Fibroblast of skin of left biceps (primary cell): ENCODE measurements at places on chromosomes 12 and 14.

DNA sequence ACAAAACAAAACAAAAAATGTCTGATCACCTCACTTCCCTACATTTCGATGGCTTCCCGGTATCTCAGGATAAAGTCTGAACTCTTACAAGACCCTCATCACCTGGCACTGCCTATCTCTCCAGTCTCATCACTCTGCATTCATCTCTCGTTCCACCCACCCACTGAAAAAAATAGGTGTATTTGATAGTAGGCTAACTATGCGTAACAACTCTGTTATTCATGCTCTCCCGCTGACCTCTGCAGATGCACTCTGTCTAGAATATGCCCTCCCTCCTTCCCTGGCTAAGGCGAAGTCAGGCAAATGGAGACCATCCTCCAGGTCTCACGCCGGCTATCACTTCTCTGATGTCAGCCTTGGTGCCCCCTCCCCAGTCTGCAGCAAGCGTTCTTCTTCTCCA is 44.9 kb downstream of the EFCAB11 start:
- no peak for DNase-seq

DNA sequence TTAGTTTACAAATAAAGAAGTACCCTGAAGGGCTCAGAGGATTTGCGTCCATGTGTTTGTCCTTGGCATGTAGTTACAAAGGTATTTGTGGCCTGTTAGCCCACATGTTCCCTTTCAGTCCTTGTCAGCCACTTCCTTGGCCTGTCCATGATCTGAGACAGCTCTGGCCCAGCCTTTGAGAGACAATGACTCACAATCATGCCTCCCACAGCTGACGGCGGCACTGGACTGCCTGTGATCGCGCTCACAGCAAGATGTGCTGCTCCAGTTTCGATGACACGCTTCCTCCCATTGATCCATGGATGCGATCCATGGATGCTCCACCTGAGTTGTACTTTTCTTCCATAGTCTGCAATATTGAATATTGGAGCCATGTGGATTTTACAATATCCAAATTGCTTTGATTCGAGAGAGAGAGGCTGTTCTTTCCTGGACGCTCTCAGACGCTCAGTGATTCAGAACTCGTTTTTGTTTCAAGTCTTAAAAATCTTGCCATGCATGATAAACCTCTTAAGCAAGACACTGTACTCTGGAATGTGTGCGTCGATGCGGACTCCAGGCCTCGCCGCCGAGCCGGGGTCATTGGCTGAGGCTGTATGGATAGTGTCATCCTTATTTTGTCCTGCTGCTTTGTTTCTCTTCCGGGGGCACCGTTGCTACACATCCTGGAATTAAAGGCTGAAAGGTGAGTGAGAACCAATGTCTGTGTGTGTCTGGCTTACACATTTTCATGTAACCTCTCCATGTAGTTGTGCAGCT is 220.1 kb downstream of the GLT1D1 start:
- DNase-seq: no peak

DNA sequence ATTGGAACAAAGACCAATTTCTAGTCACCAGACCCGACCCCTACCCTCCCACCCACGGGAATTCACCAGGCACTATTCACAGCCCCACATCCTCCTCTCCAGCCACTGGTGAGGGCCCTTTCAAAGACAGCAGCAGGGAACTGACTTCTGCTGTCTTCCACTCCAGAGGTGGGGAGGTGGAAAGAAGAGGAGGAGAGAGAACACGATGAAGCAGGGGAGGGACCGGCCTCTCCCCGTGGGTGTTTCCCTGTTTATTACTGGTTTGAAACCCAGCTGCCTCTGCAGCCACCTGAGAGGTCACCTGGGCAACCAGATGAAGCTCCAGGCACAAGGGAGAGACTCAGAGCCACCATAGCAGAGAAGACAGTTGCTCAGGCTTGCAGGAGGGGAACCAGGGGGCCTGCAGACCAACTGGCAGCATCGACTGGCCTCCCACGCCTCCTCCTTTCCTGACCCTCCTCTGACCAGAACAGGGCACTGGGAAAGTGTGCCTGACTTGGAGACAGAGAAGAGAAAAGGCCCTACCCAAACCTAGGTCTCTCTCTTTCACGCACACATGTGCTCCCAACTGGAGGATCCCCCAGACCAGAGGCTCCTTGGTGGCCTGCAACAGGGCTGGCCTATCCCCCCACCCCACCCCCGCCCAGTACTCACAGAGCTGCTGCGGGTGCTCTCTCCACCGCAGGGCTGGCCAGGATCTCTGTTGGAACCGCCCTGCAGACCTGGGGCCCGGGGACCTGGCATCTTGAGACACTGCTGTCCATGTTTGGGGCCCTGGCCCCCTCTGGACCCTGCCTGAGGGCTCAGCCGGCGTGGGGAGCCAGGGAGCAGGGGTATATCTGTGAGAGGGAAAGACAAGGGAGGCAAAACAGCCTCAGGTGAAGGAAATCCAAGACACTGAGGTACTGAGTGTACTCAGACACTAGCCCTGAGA is 22.8 kb downstream of the ANO2 start:
- DNase-seq: no peak

DNA sequence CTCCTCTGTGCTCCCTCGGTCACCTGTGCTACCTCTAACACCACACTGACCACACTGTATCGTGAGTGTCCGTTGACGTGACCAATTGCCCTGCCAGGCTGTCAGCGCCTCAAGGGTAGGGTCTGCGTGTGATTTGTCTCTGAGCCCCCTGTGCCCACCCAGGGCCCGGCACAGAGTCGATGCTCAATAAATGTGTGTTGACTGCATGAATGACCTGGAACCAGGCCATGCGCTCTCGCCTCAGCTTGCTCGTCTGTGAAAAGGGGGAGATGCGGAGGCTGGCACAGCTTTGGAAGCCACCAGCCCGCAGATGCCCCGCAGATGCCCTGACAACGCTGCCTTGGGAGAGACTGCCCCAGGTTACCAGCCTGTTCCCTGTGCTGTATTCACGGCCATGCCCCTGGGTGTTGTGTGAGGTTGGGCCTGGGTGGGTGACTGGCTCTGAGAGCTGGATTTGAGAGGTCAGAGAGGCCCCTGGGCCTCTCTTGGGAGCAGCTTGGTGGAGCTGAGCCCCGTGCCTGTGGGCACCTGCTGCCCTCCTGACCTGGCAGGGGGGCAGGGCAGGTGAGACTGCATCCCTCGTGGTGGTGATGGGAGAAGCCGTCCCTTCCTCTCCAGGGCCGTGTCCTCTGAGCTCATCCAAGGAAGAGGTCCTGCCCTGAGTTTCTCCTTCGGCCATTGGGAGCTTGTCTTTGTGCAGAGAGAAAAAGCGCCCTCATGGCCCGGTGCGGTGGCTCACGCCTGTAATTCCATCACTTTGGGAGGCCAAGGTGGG is 43.2 kb downstream of the CYP46A1 start:
- DNase-seq: no peak

GRCh38 chr12:71666259-71666658 is 2.2 kb downstream of the THAP2 start:
- DNase-seq: no peak

GRCh38 chr12:117377758-117378157 is 16.3 kb upstream of the NOS1 start:
- DNase-seq: no peak

DNA sequence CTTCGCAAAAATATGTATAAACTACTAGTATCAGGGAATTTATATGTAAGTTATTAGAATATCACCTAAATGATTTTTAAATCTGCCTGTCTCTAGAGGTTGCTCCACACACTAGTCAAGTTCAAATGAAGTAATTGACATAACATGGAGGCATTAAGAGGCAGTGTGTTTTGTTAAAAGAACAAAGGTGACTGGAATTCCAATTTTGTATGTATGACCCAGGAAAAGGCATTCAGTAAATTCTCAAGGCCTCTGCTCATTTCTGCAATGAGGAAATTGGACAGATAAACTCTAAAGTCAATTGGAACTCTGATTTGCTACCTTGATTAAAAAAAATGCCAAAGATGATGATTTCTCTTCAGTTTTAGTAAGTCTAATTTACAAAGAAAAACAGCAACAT is 117.1 kb downstream of the NAV3 start:
- DNase-seq: no peak

DNA sequence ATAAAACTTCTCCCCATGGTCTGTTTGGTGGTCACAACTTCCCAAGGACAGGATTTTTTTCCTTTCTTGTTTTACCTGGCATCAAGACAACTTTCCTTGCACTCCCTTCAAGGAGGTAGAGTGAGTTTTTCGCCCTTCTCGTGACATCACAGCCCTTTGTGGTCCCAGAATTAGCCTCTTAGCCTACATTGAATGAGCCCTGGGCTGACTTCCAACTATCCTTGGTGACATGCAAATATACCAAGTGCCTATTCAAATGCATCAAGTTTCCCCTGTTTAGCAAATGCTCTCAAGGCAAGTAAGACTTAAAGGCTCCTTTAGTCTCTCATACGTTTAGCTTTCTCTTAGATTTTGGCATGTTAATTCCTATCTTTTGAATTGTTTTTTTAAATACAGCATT is 36.6 kb downstream of the TC2N start:
- no peak for DNase-seq

GRCh38 chr14:96634896-96635295 is 132.7 kb downstream of the PAPOLA start:
- DNase-seq: no peak

DNA sequence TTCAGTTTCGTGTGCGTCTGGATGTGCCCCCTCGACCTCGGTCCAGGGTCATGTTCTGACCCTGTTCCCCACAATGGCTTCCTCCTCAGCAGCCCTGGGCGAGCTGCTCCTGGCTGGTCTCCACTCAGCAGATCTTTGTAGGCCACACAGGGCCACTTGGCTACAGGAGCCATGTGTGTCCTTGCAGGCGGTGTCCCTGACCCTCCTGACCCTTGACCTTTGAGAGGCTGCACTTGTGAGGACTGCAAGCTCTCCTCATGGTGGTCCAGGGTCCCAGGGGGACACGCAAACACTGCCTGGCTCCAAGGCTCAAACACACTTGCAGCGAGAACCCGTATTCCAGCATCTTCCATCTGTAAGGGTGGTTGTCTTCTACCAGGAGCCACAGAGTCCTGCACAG is 7.5 kb upstream of the SIVA1 start:
- no peak for DNase-seq

- DNase-seq: no peak
Measured at GRCh38 chr14:64112867-64113678, 181.1 kb downstream of the ESR2 start.

DNA sequence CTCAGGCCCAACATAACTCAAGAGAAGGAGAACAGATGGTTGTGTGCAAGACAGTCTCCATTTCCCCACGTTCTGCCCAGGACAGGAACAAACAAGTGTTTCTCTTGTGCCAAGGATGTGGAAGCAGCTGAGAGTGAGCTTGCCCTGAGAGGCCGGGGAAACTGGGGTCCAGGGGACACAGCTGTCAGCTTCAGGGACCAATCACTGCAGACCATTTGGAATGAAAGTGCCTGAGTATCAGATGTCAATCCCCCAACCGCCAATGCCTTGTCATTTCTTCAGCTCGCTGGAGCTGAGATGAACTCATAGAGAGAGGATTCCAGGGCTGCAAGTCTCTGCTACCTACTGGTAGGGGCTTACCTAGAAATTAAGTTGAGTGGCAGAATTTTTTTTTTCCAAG is 71.9 kb upstream of the METAP2 start:
- DNase-seq: no peak

- no peak for DNase-seq
Measured at GRCh38 chr14:22252686-22253085, 336.3 kb downstream of the DAD1 start.

GRCh38 chr12:57240066-57240921 is 10.7 kb downstream of the STAC3 start:
- no peak for DNase-seq

DNA sequence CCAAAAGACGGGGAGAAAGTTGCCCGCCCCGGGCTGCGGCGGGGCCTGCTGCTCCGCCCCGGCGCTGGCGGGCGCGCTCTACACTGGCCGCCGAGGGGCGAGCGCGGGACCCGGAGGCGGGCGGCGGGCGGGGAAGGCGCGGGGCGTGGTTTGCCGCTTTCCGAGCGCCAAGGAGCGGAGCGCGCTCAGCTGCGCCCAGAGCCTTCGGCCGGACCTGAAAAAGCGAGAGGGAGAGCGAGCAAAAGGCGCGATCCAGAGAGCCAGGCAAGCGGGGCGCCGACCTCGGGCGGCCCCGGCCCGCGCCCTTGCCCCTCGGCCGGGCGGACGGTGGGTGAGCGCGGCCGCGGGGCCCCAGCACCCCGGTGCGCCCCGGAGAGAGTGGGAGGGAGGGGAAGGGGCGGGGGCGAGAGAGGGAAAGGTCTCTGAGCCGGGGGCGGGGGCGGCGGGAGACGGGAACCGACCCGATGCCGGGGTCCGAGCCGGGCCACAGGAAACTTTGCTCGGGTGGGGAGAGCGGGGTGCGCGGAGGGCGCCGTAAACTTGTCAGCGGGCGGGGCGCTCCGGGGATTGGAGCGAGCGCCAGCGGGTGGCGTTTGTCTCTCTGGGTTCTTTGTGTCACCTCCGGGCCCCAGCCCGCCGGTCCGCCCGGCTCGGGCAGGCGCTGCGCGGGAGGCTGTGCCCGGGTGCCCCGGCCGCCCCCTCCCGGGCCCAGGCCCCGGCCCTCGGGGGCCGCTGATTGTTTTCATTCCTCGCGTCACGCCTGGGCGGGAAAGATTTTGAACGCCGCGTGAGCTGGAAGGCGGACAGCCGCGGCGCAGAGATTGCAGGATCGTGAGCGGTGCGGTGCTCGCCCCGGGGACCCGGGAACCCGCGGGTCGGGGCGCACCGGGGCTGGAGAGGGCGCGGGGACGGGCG is at the start of gene SYNE2:
Gene SYNE2 (plus strand): TSS at position 188 of the 915 bp plus-strand sequence. CDS start 56,145 bp downstream, outside the sequence.
- DNase-seq: no peak

DNA sequence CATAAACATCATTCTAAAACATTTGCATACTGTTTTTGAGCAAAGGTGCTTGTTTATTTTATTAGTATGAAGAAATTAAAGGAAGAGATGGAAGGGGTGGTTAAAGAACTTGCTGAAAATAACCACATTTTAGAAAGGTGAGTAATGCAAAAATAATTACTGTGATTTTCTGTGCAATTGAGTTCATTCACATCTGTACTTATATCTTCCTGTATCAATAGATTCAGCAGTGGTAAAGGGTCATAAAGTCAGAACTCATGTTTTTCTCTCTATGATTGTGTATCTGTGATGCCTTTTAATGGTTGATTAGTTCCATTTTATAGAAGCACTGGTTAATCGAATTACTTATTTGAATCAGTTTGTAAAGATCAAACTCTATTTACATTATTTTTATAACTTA is 46.0 kb downstream of the TBK1 start:
- no peak for DNase-seq

GRCh38 chr14:103882503-103883262 is 35.3 kb upstream of the PPP1R13B start:
- DNase-seq: no peak

GRCh38 chr12:105106621-105107020 is 910 bp upstream of the WASHC4 start:
- no peak for DNase-seq

- no peak for DNase-seq
Measured at GRCh38 chr12:75970310-75970709, 61.3 kb downstream of the PHLDA1 start.
